ENCODE measurements at places on chromosomes 1 and 21.

- DNase-seq: no peak
Measured at GRCh38 chr1:67522001-67522441, 91.8 kb upstream of the SERBP1 start.

GRCh38 chr1:193952778-193953374, 766.5 kb upstream of the B3GALT2 start:
- no peak for DNase-seq

DNA sequence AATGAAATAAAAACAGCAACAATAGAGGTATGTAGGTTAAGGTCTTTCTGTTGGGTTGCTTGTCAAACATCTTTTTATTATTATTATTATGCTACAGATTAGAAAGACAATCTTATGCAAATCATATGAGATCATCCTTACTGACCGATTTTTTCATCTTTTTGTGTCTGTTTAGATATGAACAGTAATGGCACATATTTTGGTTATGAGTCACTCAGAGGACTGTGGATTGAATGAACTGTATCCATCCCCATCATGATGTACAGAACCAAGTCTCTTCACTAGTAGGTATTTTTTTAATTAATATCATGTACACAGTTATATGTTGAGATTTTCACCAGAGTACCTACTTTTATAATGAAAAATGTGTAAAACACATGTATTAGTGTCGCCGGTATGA, 159.1 kb downstream of the CHRM3 start:
- no peak for DNase-seq

DNA sequence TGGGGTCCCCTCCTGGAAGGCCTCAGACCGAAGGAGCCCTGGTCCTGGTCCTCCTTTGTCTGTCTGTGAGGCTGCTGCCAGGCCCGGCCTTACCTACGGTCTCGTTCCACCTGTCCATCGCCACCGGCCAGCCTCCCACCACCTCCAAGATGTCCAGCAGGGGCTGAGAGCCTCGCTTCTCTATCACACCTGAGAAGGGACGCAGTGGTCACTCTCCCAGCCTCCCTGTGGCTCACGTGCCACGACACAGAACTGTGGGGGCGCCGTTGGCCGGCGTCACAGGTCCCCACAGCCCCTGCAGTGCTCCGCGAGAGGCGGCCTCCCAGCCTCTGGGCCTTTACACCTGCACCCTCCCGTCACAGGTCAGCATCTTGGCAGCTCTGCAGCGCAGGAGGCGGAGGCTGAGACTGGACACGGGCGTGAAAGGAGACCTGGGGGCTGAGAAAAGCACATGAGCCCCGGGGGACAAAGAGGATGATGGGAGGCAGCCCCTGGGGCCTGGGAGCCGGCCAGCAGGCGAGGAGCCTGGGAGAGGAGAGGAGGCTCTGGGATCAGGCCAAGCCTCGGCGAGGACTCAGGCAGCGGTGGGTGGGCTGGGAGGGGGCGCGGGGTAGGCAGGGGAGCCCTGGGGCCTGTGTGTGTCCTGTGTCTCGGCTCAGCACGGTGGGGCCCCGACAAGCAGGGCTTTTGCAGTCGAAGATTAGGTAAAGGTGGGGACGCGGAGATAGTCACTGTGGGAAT, 20.5 kb downstream of the PRXL2B start:
- no peak for DNase-seq

DNA sequence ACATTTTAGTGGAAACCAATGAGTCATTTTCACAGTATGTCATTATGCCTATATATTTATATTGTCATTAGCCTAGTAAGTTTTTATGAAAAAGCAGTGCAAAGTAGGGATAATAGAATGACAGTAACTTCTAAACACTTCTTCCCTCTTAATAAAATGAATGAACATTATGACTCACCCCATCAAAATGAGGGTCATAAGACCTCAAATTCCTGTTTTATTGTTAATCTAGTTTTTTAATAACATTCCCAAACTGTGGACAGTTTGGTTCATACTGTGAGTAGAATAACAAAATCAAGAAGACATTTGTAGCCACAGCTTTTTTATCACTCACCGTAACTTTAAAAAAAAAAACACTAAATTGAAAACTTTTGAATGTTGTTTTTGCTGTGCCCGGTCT, 160.5 kb downstream of the LRRC40 start:
- no peak for DNase-seq

DNA sequence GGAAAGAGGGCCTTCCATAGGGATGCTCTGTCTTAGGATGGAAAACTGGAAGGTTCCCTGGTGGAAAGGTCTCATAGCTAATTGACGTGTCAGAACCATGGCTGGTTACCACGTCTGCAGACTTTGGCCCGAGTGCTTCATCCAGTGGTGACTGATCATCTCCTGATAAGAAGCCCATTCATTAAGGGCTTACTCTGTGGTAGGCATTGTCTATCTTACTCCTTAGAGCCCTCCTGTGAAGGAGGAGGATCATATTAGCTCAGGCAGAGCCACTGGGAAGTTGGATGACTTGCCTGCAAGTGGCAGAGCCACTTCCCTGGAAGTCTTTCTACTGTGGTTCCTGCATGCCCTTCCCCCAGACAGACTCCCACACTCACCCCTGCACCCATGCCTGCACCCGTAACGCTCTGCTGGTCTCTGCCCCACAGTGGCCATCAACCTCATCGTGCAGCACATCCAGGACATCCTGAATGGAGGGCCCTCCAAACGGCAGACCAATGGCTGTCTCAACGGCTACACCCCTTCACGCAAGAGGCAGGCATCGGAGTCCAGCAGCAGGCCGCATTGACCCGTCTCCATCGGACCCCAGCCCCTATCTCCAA, 79.9 kb downstream of the UCK2 start:
- no peak for DNase-seq
